Naive B cell (primary cell): ENCODE measurements at places on chromosomes 3 and 15.

DNA sequence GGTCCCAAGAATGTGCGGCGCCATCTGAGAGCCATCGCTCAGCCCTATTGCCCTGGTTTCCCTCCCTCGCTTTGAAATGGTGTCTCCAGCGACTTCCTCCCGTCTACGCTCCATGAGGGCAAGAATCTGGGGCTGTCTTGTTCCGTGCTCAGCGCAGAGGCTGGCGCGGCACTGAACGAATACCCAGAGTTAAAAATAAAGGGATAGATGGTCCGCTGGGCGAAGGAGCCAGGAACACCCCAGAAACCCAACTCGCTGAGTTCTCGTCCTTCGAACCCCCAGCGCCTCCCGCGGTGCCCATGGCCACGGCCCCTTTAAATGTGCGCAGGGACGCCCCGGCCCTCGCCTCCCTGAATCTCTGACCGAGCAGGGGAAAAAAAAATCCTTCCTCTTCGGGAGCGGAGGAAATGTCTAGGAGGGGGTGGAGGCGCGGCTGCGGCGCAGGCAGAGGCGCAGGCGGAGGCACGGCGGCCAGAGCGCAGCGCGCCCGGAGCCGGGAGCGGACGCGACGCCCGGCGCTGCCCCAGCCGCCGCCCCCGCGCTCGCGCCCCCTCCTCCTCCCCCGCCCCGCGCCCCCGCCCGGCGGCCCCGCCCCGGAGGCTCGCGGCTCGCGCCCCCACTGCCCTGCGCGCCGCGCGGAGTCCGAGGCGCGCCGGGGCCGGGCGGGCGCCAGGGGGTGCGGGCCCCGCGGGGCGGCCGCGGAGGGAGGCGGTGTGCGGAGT, 8.5 kb upstream of the FGD5 start:
- no peak for DNase-seq

DNA sequence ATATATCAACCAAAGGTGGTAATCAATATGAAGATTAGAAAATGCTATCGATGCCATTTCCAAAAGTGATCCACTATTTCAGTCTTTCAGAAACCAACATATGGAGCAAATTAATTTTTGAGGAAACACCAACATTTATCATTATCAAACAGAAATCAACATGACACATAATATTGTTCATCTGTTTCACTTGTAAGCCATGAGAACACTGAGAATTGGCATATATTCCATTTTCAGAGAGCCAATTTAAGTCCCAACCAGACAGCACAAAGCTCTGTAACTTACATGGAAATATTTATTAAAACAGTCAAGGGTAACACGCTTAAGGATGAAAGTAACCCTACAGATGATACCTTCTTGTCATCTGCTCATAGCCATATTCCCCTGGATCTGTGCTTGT, 37.6 kb upstream of the STRIT1 start:
- DNase-seq, result no peak

DNA sequence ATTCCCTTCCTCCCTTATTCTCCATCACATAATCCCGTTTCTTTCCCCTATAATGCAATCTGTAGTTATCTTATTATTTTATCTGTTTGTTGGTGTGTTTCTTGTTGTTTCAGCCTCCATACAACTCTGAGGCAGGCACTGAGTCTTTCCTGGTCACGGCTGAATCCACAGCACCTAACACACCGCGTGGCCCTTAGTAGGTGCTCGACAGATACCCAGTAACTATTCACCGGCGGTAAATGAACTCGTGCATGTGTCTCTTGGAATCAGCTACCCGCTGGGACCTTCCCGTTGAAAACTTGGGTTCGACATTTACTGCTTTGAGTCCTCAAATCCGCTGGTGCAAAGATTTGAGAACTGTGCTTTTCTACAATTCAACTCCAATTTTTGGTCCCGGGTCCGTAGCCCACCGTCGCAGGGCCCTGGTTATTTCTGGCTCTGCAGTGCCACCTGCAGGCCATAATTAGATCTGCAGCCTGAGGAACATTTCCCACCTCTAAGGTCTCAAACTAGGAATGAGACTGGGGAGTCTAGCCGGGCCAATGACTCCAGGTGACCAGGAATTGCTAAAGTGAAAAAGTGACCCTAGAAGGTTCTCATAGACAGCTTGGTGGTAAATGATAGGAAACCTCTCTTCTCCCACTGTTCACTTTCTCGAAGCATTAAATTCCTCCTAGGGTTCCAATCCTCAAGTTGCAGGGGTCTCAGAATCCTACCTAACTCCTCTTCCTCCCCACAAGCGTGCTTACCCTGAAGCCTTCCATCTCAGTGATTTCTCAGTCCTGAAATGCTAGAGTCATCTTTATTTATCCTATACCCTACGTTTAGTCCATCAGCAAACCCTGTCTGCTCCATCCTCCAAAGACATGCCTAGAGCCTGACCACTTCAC, 40.0 kb upstream of the TRH start:
- peak; percentile 20 for DNase-seq

- no peak for DNase-seq
These were observed 29.8 kb upstream of the MUC13 start for GRCh38 chr3:124964387-124964786.

DNA sequence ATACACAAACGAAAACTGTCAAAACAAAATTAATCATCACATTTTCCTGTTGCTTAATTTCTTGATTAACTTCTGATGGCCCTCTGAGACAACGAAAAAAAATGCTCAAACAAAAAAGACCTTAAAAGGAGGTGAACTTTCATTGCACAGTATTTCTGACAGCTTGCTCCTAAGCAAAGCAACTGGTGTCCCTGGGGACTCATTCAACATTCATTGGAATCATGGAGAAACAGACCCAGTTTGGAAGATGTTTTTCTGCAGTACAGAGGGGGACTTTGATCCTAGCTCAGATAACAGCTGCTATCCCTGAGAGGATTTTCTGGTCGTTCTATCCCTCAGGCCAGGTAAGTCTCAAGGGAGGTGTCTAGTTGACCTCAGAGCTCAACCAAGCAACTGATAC, 378.7 kb upstream of the ATP11B start:
- DNase-seq, result no peak

DNA sequence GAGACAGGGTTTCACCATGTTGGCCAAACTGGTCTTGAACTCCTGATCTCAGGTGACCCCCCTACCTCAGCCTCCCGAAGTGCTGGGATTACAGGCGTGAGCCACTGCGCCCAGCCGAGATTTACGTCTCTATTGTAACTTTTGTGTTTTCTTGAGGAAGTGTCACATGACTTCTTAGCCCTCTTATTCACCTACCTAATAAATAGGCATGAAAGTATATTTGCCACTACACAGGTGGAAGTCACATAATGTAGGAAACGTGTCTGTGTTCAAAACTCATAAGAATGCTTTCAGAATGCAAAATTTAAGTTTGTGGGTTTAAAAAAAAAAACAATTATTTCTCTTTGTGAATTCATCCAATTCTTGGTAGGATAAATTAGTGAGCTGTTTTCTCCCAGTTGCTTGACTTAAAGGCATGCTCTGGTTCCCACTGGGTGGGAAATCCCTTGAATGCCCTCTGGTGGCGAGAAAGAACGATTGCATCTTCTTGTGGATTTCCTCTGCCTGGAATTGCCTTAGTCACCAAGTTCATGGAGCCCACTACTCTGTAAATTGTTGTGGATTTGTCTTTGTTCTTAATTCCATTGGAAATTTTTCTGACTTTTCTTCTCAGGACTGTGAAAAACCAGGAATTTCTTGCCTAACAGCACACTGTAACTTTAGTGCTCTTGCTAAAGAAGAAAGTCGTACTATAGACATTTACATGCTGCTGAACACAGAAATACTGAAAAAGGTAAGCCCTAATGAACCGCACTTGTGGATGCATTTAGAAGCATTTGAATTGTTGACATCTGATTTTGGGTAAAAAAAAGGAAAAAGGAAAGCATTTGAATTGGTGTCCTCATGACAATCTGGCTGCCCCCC, 82.2 kb upstream of the CTDSPL start:
- DNase-seq, result no peak

GRCh38 chr3:9098716-9099675, 135.7 kb upstream of the RAD18 start:
- DNase-seq, result no peak

- no peak for DNase-seq
These were observed 19.8 kb upstream of the VILL start for GRCh38 chr3:37970802-37971201.

DNA sequence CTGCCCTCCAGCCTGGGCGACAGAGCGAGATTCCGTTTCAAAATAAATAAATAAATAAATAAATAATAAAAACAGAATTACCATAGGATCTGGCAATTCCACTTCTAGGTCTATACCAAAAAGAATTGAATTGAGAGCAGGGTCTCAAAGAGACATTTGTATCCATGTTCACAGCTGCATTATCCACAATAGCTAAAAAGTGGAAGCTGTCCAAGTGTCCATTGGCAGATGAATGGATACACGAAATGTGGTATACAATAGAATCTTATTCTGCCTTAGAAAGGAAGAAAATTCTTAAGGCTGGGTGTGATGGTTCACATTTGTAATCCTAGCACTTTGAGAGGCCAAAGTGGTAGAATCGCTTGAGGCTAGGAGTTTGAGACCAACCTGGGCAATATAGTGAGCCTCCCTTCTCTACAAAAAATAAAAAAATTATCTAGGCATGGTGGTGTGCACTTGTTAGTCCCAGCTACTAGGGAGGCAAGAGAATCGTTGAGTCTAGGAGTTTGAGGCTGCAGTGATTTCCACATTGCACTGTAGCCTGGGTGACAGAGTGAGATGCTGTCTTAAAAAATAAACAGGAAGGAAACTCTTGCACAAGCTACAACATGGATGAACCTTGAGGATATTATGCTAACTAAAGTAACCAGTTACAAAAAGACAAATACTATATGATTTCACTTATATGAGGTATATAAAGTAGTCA, 24.2 kb downstream of the PFKFB4 start:
- no peak for DNase-seq
